Eye (tissue), 1 donor: ENCODE measurements at places on chromosomes 3 and 15.
A peak's percentile ranks its signal among the peaks of the same experiment; 100 is the strongest.

DNA sequence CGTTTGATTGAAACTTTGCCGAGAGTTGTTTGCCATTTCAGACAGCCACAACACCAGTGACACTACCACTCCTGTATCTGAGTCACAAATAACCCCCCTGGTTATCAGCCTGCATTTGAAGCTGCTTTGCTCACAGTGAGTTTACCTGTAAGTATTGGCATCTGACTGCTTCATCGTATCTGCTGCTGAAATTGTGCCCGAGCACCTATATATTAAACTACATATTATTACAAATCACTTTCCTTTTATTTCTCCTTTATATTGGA, 39.2 kb upstream of the SPSB4 start:
- no peak for DNase-seq

DNA sequence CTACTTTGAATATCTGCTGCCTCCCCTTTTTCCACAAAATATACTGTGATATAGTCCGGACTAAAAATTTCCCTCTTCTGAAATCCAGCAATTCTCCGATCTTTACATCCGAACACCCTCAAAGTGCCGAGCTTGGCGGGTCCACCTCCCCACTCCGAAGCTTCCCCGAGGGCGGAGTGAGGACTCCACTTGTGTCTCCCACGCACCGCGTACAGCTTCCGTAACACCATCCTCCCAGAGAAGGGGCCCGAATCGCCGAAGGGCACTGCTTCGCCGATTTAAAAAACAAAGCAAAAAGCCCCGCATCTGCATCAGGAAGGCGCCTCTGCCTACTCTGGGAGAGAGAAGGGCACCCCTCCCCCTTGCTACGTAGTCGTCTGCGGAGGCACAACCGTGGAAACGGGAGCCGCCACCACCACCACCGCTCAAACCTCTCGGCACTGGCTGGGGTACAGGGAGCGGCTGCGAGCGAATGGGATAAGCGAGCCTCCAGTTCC, 551 bp downstream of the NCBP2 start:
- DNase-seq: no peak

GRCh38 chr3:40333416-40333815, 23.9 kb downstream of the EIF1B start:
- no peak for DNase-seq

DNA sequence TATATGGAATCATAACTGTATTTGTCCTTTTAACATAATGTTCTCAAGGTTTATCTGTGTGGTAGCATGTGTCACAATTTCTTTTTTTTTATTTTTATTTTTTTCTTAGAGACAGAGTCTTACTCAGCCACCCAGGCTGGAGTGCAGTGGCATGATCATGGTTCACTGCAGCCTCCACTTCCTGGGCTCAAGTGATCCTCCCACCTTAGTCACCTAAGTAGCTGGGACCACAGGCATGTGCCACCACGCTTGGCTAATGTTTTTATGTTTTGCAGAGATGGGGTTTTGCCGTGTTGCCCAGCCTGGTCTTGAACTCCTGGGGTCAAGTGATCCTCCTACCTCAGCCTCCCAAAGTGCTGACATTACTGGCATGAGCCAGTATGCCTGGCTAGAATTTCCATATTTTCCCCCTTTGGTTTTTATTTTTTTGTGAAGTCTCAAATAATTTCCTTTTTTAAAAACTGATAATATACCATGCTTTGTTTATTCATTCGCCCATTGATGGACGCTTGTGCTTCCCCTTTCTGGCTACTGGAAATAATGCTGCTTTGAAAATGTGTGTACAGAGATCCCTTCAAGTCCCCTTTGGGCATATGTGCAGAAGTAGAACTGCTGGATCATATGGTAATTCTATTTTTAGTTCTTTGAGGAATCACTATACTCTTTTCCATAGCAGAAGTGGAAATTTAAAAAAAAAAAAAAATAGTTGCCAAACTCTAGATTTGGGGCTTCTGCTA, 28.4 kb downstream of the TMEM40 start:
- DNase-seq: no peak

- no peak for DNase-seq
Measured at GRCh38 chr15:79015416-79015815, 70.6 kb upstream of the CTSH start.

DNA sequence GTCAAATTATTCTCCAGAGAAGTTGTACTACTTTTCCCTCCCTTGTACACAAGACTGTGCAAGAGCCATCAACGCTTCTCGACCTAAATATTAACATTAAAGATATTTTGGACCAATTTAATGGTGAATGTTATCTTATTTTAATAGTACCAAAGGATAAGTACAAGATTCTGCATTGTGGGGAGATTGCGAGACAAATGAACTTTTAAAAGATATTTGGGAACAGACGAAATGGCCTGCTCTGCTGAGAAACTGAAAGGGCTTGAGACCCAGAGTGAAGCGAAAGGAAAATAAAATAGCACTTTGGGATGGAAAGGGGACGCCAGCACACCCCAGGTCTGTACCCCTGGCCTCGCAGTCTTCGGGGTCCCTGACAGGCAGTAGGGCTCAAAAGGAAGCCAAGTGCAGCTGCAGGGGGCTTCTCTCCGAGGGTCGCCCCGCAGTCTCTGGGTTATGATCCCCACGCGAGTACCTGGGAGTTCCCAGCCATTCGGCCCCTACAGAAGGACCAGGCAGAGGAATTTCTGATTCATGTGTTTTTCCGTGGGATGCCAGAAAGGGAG, 97.6 kb upstream of the VGLL3 start:
- no peak for DNase-seq

DNA sequence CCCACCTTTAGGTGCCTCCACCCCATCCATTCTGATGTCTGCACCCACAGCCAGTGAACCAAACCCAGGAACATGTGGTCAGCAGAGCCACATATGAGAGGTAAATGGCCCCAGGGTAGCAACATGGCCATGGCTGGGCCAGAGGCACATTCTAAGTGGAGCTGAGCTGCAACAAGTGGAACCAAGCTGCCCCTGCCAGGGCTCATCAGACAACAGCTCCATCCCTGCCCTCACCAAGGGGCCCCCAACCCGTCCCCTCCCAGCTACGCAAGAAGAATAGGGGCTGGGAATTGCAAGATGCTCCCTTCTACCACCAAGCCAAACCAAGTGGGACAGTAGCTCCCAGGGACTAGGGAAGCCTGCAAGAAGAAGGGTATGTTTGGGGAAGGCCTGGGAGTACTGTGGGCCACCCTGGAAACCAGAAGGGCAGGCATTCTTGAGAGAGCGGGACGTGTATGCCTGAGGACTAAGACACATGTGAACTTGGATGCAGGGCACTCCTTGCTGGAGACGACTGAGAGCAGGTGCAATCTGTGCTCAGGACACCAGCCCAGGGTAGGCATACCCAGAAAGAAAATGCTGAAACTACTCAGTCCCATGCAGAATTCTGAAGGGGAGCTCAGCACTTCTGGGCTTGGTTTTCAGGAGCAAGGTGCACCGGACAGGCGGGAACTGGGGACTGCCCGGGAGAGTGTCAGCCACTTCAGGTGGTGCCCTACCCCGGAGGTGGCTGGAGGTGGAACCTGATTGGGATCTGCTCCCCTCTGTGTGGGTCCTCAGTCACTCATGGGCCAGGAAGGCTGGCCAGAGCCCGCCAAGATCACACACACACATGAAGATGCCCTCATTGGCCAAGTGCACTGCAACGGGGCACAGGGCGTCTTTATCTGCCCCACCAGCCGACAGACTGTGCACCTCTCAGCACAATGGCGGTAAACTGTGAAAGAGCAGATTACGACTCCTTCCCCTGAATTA, 9.5 kb downstream of the MYL3 start:
- DNase-seq: no peak

DNA sequence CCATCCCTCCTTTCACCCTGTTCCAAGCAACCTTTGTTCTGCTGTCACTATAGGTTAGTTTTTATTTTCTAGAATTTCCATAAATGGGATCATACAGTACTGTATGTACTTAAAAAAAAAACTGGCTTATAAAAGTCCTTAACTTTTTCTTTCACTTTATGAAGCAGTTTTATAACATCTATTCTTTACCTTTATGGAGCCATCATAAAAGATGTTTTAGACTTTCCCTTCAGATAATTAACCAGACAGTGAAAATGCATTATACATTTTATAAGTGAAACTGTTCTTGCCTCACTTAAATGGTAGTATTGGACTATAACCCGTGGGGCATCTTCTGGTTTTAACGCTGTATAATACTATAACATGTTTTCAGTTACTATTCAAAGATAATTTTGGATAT, 26.2 kb downstream of the PLS1 start:
- DNase-seq: peak; percentile 6

- DNase-seq: no peak
Measured at GRCh38 chr3:24951180-24951579, 456.5 kb upstream of the THRB start.

GRCh38 chr3:17431004-17431403, 311.4 kb downstream of the TBC1D5 start:
- DNase-seq: peak; percentile 58

DNA sequence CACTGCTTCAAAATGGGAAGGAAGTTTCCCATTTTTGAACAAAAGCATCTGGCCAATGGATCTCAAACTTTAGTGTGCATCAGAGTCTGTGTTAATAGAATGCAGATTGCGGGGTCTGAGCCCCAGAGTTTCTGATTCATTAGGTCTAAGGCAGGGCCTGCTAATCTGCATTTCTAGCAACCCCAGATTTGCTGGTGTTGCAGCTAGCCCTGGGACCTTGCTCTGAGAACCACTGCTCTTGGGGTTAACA, 30.7 kb upstream of the USP3 start:
- no peak for DNase-seq

DNA sequence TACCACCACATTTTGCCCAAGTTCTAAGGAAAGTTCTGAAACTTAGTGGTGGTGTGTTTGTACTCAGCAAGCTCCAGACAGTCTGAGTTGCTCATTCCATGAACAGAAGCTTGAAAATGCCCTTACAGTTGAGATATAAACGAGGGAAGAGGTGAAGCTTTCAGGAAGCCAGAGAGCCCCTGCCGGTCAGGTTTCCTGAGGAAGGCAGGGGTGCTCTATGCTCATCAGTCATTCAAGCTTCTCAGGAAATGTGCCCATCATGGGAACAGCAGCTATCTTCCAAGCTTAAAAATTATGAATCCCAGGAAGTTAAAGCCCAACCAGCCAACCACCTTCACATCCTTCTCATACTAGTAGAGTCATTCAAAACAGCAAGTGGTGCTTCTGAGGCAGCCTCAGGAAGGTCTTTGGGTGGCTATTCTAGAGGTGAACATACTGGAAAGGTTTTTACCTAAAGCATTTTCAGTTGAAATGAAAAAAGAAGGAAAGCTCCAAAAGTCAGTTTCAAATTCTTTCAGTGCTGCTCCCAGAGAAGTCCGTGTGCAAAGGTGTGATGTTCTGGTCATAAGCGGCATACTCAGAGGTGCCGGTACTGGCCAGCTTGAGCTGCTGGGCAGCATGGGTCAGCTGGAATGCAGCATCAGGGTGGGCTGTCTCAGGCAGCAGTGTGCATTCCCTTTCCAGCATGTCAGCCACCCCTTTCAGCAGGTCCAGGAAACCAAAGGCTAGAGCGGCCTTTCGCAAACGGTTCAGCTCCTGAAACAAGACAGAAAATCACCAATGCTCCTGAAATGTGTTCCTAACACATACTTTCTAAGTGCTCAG, 31.8 kb downstream of the INTS14 start:
- no peak for DNase-seq

GRCh38 chr15:101675796-101676582, 23.8 kb upstream of the TM2D3 start:
- peak; percentile 11 for DNase-seq

GRCh38 chr3:56468184-56469106, at the start of gene ERC2:
Gene ERC2, minus strand, starts transcription at chr3:56468467.
- DNase-seq: peak; percentile 89

DNA sequence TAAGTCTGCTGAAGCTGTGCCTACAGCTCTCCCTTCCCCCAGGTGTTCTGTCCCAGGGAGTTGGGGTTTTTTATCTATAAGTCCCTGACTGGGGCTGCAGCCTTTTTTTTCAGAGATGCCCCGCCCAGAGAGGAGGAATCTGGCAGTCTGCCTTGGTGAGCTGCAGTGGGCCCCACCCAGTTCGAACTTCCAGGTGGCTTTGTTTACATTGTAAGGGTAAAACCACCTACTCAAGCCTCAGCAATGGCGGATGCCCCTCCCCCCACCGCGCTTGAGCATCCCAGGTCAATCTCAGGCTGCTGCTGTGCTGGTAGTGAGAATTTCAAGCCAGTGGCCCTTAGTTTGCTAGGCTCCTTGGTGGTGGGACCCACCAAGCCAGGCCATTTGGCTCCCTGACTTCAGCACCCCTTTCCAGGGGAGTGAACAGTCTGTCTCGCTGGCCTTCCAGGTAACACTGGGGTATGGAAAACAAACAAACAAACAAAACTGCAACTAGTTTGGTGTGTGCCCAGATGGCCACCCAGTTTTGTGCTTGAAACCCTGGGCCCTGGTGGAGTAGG, 189.4 kb downstream of the MFSD1 start:
- no peak for DNase-seq

- DNase-seq: no peak
Measured at GRCh38 chr3:144424606-144425005, 453.0 kb downstream of the DIPK2A start.

DNA sequence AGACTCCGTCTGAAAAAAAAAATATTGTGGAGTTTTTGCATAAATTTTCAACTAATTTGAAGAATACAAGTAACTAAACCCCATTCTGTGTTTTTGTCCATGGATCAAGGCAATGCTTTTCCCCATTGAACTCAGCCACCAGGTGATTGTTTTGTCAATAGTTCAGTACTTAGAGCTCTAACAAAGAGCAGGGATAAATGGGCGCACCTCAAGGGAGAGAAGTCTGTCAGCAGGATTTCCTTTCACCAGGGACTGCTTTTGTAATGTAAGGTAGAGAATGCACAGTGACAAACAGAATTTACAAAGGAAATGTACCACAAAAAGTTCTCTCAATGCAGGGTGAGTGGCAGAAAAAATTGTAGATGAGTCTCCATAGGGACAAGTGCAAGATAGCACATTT, 10.8 kb upstream of the ATP13A5 start:
- no peak for DNase-seq

GRCh38 chr3:23836536-23837230, 30.9 kb downstream of the UBE2E1 start:
- DNase-seq: no peak

DNA sequence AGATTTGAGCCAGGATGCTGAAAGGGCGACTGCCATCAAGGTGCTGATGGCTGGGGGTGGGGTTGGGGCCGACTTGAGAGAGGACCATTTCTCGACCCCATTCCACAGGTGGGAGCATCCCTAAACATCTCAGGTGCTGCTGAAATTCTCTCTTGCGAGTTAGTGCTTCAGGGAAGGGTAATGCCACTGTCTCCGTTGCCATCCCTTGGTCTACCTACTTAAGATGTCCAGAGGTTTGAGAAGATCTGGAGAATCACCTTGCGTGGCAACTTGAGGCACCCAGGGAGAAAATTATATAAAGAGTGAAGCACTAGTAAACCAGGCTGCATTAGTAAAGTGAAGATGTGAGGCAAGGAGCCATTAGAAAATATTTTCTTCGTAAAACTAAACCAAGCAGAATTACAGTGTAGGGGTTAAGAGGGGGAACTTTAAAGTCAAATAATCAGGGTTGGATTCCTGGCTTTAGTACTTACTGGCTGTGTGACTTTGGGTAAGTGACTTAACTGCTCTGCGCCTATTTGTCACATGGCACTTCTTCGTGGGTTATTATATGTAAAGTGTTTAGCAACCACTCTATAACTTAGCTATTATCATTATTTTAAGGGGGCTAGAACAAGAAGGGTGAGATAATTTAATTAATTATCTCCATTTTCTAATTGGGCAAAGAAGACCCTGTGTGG, 662 bp upstream of the RFTN1 start:
- DNase-seq: no peak

- DNase-seq: no peak
Measured at GRCh38 chr3:58293516-58293915, 12.5 kb upstream of the RPP14 start.

- DNase-seq: no peak
Measured at GRCh38 chr15:101310161-101310480, 15.1 kb upstream of the SNRPA1 start.
